NCI-H774 (cell line): ENCODE measurements at places on chromosomes 12 and 14.

- DNase-seq, result no peak
These were observed 13.9 kb downstream of the PTHLH start for GRCh38 chr12:27958675-27959074.

DNA sequence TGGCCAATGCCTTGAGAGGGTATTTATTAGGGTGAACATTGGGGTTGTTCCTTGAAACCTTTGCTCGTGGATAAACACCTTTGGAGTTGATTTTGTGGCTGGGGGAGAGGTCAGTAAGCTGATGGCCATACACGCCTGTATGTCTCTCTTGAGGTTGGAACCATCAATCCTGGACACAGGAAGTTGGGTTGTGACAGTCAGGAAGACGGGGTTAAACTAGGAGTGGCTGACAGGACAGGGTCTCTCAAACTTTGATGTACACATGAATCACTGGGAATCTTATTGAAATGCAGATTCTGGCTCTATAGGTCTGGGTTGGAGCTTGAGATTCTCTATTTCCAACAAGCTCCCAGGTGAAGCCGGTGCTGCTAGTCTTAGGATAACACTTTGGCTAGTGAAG lies 12.8 kb upstream of the WSCD2 start:
- DNase-seq, result no peak

DNA sequence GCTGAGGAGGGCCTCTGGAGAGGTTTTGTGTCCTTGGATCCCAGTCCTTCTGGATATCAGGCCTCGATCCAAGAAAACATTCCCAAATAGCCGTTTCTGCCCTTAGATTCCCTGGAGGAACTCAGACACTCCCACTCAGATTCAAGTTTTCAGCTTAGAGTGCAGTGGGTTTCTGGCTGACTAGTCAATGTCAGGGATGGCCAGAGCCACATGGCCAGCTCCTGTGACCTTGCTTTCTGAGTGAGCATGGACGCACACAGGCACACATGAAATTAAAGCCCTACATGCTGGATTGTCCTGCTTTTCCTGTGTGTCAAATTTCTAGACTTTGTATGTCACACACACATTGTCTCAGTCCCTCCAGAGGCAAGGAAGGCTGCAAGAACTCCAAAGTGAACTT lies 86.2 kb downstream of the TNFAIP2 start:
- DNase-seq, result no peak

DNA sequence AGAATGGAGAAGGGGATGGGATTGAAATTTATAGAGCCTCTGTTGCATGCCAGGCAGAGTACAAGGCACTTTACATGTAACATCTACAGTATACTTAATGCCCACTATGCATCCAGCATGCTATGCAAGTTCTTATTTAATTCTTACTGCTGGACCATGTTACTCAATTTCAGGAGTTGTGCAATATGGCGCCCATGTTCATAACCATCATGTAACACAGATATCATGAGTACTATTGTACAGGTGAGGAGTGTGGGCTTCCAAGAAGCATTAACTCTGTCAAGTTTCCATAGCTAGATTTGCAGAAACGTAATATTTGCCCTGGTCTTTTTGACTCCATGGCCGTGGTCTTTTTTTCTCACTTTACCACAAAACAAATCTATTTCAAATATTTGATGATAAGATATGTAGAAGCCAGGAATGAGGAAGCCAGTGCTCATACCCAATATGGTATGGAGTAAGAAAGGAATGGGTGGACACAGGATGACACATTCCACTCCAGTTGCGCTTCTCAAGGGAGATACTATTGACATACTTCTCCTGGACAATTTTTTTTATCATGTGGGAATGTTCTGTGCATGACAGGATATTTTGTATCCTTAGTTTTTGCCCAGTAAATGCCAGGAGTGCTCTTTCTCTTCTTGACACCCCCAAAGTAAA lies 191.8 kb downstream of the C12orf75 start:
- DNase-seq, result no peak

DNA sequence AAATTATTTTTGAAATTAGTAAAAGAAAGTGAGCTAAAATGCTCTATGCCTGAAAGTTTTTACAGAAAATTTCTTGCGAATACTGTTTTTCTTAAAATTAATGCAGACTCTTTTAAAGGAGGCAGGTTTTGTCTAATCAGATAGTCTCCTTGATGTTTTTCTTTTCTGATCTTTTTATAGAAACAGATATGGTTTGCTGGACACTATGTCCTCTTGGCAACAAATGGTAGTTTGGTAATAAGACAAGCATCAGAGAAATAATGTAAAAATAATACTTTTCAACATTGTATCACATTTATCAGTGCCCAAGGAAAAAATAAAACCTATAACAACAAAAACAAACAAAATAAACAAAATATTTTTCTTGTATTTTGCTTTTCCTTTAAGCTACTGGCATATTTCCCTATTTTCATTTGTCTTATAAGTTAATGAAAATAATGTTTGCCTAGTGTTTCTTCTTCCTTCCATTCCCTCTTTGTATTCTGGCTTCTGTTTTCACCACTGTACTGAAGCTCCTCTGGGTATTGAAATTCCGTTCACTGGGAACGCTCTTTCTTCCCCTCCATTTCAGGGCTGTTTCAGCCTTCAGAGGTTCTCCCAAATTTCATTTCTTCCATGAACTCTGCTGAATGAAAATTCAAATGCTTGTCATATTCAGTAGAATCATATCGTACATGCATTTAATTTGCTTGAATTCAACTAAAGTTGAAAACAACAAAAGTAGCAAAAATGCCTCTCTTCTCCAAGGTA lies 115.3 kb downstream of the TRMT5 start:
- no peak for DNase-seq

GRCh38 chr14:54711812-54712464 lies 145.0 kb downstream of the SAMD4A start:
- no peak for DNase-seq

DNA sequence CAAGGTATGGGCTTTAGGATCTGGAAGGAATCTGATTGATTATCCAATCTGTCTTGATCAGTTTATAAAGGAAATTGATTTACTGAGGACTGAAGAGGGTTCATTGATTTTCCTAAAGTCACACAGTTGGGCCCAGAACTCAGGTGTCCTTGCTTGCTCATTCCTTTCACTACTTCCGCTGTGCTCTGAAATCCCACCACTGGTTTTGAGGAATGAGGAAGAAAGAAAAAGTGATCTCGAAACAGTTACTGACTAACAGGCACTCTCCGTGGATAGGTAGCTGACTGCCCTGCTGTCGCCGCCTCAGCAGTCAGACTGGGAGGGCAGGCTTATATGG lies at the start of gene FITM1:
Gene FITM1, plus strand, starts transcription at position 280 of the 337 bp plus-strand sequence. CDS start 905 bp downstream, outside the sequence.
- DNase-seq, result no peak

- peak; percentile 48 for DNase-seq
These were observed 2.4 kb downstream of the E2F7 start for GRCh38 chr12:77062846-77063461.

DNA sequence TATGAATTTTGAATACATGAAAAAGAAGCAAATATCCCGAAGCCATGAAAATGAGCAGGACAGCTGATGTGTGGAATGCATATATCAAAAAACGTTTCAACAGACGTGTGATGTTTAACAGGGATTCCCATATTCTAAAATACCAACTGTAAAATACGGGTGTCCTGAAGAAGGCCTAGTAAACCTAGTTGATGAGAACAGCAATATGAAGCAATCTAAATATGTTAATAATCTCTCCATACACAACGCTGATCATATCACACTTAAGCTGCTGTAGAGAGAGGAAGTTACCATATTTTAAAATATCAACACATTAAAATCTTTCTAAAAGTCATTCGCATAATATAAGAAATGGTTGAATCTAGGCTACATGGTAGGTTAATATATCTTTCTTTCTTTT lies 317.5 kb downstream of the PPFIA2 start:
- no peak for DNase-seq
